ENCODE measurements at places on chromosomes 1 and 21. TPM values are rescaled to one million over a fixed set of nuclear protein-coding genes. Genes with fewer than 3 reads are reported as not detected.

The CFHR3 gene
- not detected for total RNA-seq

The DNM3 gene
- 2.1 TPM for total RNA-seq

The NHLH1 gene
- not detected for total RNA-seq

The UTS2 gene
- not detected for total RNA-seq

The PADI6 gene
- total RNA-seq: not detected

The CITED4 gene
- 3.3 TPM for total RNA-seq

The FOXO6 gene
- under 0.01 TPM for total RNA-seq

The SPRR2A gene
- not detected for total RNA-seq

The TEDDM1 gene
- not detected for total RNA-seq

The PCP4L1 gene
- not detected for total RNA-seq

The OPRD1 gene
- total RNA-seq: not detected

The CFHR4 gene
- total RNA-seq: not detected
